Mesangial cell (primary cell): ENCODE measurements at places on chromosomes 16 and 17. TPM values are rescaled to one million over a fixed set of nuclear protein-coding genes. Genes with fewer than 3 reads are reported as not detected.

The ATP2C2 gene
- 0.63 TPM in 1 of 2 replicates, not detected in the other for total RNA-seq

The RHBDF2 gene
- total RNA-seq: 59.3 and 64.5 TPM in 2 replicates

The YBX2 gene
- 0.16 and 0.63 TPM in 2 replicates for total RNA-seq

The PPL gene
- total RNA-seq: 2.0 and 23.8 TPM in 2 replicates

The TBC1D24 gene
- 9.8 and 10.5 TPM in 2 replicates for total RNA-seq

The ADAM11 gene
- 0.16 and 0.51 TPM in 2 replicates for total RNA-seq

The SLC35G6 gene
- not detected in 2 replicates for total RNA-seq

The SCIMP gene
- not detected in 2 replicates for total RNA-seq

The CDIP1 gene
- total RNA-seq: 18.6 and 19.9 TPM in 2 replicates

The TMEM114 gene
- total RNA-seq: not detected in 2 replicates

The MT1F gene
- total RNA-seq: 12.9 and 25.0 TPM in 2 replicates

The AATK gene
- 0.89 TPM in 1 of 2 replicates, not detected in the other for total RNA-seq

The CHST4 gene
- total RNA-seq: not detected in 2 replicates

The KRT28 gene
- total RNA-seq: 0.51 TPM in 1 of 2 replicates, not detected in the other

The SHISA9 gene
- 4.2 and 4.7 TPM in 2 replicates for total RNA-seq

The OR3A3 gene
- not detected in 2 replicates for total RNA-seq

The SPATA32 gene
- total RNA-seq: not detected in 2 replicates
